Regular cardiac myocyte (primary cell): ENCODE measurements at places on chromosomes 3 and 15. TPM values are rescaled to one million over a fixed set of nuclear protein-coding genes. Genes with fewer than 3 reads are reported as not detected.

The RASL12 gene
- total RNA-seq: 0.19 and 1.1 TPM in 2 replicates

The DNAH12 gene
- under 0.01 and 0.28 TPM in 2 replicates for total RNA-seq

The FAM43A gene
- 33.4 and 78.9 TPM in 2 replicates for total RNA-seq

The GOLGA6B gene
- under 0.01 TPM in 1 of 2 replicates, not detected in the other for total RNA-seq

The EPHB3 gene
- 0.38 and 3.1 TPM in 2 replicates for total RNA-seq

The C3orf80 gene
- 0.58 and 1.1 TPM in 2 replicates for total RNA-seq

The CLDN18 gene
- total RNA-seq: not detected in 2 replicates

The LMCD1 gene
- total RNA-seq: 67.9 and 250 TPM in 2 replicates

The NME9 gene
- not detected in 2 replicates for total RNA-seq

The GRK7 gene
- not detected in 2 replicates for total RNA-seq

The SPINT1 gene
- total RNA-seq: 0.28 and 0.58 TPM in 2 replicates

The EFCC1 gene
- under 0.01 TPM in 1 of 2 replicates, not detected in the other for total RNA-seq

The SPTBN5 gene
- total RNA-seq: 0.28 and 0.38 TPM in 2 replicates

The SLC22A13 gene
- 0.56 and 0.58 TPM in 2 replicates for total RNA-seq

The ACAN gene
- total RNA-seq: 7.0 and 7.9 TPM in 2 replicates

The CAV3 gene
- total RNA-seq: not detected in 2 replicates

The MYL3 gene
- not detected in 2 replicates for total RNA-seq

The CPA3 gene
- not detected in 2 replicates for total RNA-seq

The PTPRG gene
- total RNA-seq: 18.6 and 30.4 TPM in 2 replicates

The ROBO2 gene
- total RNA-seq: under 0.01 TPM in 2 replicates

The LRTM1 gene
- not detected in 2 replicates for total RNA-seq

The MLH1 gene
- total RNA-seq: 33.0 and 61.5 TPM in 2 replicates

The CSTA gene
- total RNA-seq: 0.58 and 2.0 TPM in 2 replicates

The SEMA3F gene
- 1.7 and 1.9 TPM in 2 replicates for total RNA-seq

The CGNL1 gene
- 3.1 and 3.7 TPM in 2 replicates for total RNA-seq

The NMNAT3 gene
- total RNA-seq: 0.19 and 1.1 TPM in 2 replicates

The APBA2 gene
- 12.1 and 13.8 TPM in 2 replicates for total RNA-seq

The TRH gene
- total RNA-seq: under 0.01 and 0.38 TPM in 2 replicates

The MCF2L2 gene
- total RNA-seq: 0.19 and 0.56 TPM in 2 replicates

The TYRO3 gene
- 3.4 and 5.9 TPM in 2 replicates for total RNA-seq

The HRG gene
- total RNA-seq: not detected in 2 replicates

The CTXND1 gene
- not detected in 2 replicates for total RNA-seq

The FBXO40 gene
- not detected in 2 replicates for total RNA-seq

The KLF13 gene
- 13.8 and 18.6 TPM in 2 replicates for total RNA-seq

The WWTR1 gene
- total RNA-seq: 24.0 and 63.8 TPM in 2 replicates

The UROC1 gene
- total RNA-seq: not detected in 2 replicates

The MRAS gene
- 25.9 and 33.8 TPM in 2 replicates for total RNA-seq

The SPINK8 gene
- total RNA-seq: not detected in 2 replicates

The TRANK1 gene
- total RNA-seq: 6.7 and 15.5 TPM in 2 replicates

The DPH6 gene
- total RNA-seq: 5.9 and 12.1 TPM in 2 replicates

The LRRC15 gene
- 0.19 and 0.56 TPM in 2 replicates for total RNA-seq

The PPP1R14D gene
- total RNA-seq: not detected in 2 replicates

The COMMD4 gene
- 36.1 and 85.7 TPM in 2 replicates for total RNA-seq

The SLC12A8 gene
- total RNA-seq: 4.0 and 12.4 TPM in 2 replicates

The KIAA1143 gene
- total RNA-seq: 16.9 and 22.0 TPM in 2 replicates

The CLEC3B gene
- total RNA-seq: 3.8 and 23.7 TPM in 2 replicates
